ENCODE measurements at places on chromosomes 1 and 21.

GRCh38 chr1:217141711-217142110, 418.5 kb upstream of the ESRRG start:
- DNase-seq = no peak

- peak; percentile 99 for DNase-seq
Observed at GRCh38 chr1:44076066-44076465, 42.6 kb upstream of the KLF17 start.

GRCh38 chr1:41879617-41880016, 39.1 kb downstream of the HIVEP3 start:
- DNase-seq = no peak

- no peak for DNase-seq
Observed at GRCh38 chr1:1614204-1614953, 921 bp upstream of the MIB2 start.

DNA sequence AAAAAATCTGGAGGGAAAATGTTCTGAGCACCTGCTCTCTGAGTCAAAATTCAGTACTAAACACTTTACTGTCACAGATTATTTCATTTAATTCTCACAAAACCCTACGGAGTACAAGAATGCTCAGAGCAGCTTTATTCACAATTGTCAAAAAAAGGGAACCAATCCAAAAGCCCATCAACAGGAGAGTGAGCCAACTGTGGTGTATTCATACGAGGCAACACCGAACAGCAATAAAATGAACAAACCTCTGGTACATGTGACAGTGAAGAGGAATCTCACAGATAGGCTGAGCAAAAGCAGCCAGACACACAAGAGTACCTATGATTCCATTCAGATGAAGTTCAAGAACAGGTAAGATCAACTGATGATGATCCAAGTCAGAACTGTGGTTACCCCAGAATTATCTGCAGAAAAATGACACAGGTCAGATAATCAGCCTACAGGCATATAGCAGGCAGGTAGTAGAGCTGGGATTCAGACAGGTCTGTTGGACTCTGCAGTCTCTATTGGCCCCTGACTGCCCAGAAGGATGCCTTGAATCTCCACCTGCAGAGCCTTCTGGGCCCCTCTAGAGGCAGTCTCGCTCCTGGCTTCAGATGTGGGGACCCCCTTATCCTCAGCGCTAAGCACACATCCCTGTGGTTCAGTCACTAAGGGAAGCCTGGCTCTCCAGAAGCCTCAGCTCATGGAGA, 19.2 kb downstream of the SLC9A1 start:
- no peak for DNase-seq

DNA sequence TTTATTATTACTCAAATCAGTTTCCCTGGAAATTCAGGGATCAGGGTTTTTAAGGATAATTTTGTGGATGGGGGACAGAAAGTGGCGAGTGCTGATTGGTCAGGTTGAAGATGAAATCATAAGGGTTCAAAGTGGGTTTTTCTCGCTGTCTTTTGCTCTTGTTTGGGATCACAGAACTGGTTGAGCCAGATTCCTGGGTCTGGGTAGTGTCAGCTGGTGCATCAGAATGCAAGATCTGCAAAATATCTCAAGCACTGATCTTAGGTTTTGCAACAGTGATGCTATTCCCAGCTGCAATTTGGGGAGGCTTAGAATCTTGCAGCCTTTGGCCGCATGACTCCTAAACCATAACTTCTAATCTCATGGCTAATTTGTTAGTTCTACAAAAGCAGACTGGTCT, 9.3 kb downstream of the CHI3L2 start:
- no peak for DNase-seq

DNA sequence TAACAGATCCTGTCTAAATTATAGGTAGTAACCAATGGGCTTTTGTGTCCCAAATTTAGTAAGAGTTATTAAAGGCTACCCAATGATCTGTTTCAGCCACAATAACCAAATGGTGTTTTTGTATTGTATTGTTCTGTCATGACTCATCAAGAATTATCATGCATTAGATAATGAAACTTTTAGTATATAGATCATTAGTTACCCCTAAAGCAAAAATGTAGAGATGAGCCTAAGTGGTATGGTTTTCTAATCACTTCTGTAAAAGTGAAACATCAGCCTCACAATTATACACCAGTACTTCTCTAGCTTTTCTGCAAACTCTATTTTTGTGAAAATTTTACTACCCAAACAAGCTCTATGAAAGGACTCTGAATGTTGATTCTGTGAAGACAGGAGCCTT, 71.4 kb downstream of the LRRC7 start:
- no peak for DNase-seq

DNA sequence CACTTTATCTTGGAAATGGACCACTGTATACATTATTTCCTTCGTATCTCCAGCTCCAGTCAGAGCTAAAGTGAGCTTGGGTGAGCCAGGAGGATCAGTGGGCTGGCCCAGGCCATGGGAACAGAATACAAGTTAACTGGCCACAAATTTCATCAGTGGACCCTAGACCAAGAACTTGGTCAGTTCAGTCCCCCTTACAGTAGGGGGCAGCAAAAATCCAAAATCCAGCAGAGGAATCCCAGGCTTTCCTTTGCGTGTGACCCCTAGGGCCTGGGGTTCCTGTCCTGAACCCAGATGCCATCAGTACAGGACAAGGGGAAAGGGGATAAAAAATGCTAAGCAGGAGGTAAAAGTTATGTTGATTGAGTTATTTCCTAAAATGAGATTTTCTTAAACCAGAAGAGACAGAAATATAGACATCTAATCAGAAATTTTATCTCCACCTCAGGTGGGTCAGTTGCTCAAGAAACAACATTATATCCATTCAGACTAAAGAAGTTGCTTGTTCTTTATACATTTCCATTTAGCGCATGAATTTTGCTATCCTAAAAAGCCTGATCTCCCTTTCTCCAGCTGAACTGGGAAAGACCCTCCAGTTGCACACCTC, 24.1 kb upstream of the LCE5A start:
- DNase-seq = no peak

- no peak for DNase-seq
Observed at GRCh38 chr1:180384286-180385005, 117.9 kb downstream of the ACBD6 start.

DNA sequence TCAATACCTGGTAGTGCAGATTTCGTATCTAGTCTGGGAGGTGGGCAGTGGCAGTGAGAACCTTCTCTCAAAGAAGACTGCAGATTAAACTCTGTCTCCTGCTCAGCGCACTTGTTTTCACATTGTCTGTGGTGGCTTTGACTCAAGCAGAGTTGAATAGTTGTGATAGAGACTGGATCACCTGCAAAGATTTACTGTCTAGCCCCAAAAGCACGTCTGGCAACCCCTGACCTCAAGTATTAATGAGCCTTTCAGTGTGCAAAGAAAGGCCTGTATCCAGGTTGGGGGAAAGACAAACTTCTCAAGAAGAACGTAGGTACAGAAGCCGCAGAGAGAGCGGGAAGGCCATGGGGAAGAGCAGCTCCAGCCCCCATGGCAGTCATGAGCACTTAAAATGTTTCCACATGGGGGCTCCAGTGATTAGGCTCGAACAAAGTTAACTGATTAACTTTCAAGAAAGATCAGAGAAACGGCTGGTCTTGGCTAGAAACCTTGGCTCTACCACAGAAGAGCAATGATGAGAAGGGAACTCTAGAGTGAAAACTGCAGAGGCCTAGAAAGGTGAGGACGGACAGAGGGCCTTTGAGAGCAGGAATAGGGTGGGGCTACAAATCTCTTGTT, 15.2 kb downstream of the HENMT1 start:
- DNase-seq = no peak

DNA sequence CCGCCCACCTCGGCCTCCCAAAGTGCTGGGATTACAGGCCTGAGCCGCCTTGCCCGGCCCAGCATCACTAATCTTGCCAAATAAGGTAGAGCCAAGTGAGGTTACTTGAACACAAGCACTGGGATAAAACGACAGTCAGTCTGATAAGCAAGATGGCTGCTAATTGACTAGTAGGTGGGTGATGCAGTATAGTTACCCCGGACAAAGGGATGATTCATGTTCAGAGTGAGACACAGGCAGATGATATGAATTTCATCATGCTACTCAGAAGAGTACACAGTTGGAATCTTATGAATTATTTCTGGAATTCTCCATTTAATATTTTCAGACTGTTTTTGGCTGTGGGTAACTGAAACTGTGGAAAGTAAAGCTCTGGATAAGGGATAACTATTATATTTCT, 178.4 kb downstream of the USP25 start:
- peak; percentile 9 for DNase-seq

- peak; percentile 7 for DNase-seq
Observed at GRCh38 chr1:203570805-203571204, 55.8 kb upstream of the ATP2B4 start.

- DNase-seq = no peak
Observed at GRCh38 chr1:111517469-111518225, 14.2 kb upstream of the ADORA3 start.

DNA sequence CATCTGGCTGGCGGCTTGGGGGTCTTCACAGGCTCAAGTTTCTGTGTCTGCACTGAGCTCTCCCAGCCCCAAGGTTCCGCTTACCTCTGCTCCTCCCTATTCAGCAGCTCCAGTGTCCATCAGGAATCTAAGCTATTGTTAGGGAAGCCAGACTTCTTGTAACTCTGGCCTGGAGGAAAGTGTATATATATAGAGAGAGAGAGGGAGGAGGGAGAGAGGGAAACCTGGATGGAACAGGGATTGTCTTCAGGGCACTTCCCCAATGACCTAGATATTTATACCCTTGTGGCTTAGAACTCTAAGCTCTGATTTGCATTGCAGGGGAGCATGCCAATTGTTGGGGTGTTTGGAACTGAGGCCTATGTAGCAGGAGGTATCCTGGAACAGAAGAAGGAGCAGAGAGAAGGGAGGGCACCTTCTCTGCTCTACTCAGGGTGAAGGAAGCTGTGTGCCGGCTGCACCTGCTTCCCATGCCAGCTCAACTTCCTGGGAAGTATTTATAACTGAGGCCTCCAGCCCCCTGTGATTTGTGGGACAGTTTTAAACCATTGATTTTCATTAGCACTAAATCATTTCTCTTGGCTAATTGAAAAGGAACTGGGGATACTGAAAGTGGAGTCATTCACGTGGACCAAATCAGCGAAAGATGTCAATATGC, 70.9 kb downstream of the NAV1 start:
- no peak for DNase-seq

DNA sequence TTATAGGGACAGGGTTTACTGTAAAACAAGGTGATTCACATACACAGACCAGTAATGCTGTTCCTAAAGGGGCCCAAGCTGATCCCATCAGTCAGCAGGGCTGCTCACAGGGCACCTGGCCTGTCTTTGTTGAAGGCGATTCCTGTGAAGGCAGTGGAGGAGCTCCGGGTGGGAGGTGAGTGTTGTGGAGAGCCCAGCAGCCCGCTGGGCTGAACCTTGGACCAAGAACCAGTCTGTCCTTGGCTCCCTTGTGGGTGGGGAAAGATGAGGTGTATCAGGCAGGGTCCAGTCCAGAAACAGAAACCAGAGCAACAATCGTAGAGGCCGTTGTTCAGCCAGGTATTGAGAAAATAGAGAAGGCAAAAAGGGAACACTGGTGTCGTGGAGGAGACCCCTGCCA, 12.5 kb downstream of the PDXK start:
- DNase-seq = no peak

- no peak for DNase-seq
Observed at GRCh38 chr21:38937286-38937790, 131.6 kb downstream of the ETS2 start.

DNA sequence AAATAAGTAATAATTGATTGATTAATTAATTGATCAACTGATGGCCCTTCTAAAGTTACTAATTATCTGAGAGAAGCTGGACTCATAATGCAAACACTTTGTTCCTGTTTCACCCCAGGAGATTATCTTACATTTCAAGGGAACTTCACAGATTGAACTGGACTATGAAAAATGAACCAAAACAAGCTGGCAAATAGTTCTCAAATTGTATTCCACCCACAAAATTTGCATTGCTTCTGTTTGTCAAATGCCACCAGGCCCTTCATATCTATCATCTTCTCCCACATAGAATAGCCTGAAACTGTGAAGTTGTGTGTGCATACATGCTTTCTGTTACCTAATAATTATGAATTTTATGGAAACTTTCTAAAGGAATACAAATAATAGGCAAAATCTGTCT, 104.0 kb downstream of the ZNF281 start:
- DNase-seq = no peak

- no peak for DNase-seq
Observed at GRCh38 chr1:15719381-15720120, 16.5 kb upstream of the SLC25A34 start.

GRCh38 chr1:243505986-243506689, 250.3 kb downstream of the SDCCAG8 start:
- DNase-seq = no peak

- no peak for DNase-seq
Observed at GRCh38 chr1:153670257-153670858, 435 bp downstream of the ILF2 start.

GRCh38 chr21:21182401-21183010, 184.3 kb downstream of the NCAM2 start:
- no peak for DNase-seq

- no peak for DNase-seq
Observed at GRCh38 chr1:53137729-53138128, 4.7 kb downstream of the SLC1A7 start.

DNA sequence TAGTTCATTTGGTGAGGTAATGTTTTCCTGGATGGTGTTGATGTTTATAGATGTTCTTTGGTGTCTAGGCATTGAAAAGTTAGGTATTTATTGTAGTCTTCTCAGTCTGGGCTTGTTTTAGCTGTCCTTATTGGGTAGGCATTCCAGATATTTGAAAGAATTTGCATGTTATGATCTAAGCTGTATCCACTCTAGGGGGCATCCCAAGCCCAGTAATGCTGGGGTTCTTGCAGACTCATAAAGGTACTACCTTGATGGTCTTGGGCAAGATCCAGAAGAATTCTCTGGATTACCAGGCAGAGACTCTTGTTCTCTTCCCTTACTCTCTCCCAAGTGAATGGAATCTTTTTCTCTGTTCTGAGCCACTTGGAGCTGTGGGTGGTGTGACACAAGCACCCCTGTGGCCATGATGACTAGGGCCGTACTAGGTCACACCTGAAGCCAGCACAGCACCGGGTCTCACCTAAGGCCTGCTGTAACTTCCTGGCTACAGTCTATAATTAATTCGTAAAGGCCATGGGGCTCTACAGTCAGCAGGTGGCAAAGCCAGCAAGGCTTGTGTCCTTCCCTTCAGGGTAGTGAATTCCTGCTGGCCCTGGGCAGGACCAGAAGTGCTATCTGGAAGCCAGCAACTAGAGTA, 74.8 kb upstream of the PDE4B start:
- DNase-seq = peak; percentile 1

- no peak for DNase-seq
Observed at GRCh38 chr1:93200086-93200620, 19.6 kb downstream of the CCDC18 start.

DNA sequence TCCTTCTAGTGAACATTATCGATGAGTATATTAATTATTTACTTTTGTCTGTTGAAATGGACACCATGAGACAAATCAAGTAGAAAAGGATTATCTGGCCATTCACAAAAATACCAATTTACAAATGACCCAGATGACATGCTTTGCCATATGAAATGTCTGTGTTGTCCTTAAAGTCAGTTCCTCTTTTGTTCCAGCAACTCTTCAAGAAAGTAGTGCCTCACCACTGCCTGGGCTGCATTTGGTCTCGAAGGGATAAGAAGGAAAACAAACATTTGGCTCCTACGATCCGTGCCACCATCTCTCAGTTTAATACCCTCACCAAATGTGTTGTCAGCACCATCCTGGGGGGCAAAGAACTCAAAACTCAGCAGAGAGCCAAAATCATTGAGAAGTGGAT, 79.6 kb downstream of the RGL1 start:
- DNase-seq = no peak

GRCh38 chr1:98839840-98840239, 164.8 kb downstream of the PLPPR5 start:
- no peak for DNase-seq
